ENCODE measurements at places on chromosomes 2 and 18.

GRCh38 chr2:160331258-160332025 lies 131.4 kb upstream of the ITGB6 start:
- no peak for DNase-seq

DNA sequence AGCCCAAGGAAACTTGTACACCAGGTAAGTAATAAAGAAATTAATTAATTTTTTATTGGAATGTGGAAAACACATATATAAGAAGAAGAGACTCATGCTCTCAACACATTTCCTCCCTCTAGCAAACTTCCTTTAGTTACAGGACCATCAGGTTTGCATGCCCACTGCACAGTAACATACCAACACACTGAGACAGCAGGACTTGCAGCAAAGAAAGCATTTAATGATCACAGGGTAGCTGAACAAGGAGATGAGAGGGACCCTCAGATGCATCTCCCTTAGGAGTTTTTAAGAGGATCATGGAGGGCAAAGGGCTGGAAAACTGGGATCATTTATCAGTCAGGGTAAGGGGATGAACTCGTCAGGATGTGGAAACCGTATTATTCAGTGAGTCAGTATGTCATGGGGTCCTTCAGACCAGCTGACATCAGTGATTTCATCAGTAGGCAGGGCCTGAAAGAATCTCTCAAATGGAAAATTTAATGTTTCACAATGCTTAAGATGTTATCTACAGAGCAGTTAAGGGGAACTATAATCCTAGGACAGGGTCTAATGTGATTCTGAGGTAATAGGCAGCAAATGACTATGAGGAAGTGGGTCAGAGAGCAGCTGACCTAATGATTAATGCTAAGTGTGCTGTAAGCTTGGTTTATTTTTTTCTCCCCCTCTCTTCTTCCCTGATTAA lies 193.8 kb upstream of the RND3 start:
- DNase-seq: peak; percentile 93

DNA sequence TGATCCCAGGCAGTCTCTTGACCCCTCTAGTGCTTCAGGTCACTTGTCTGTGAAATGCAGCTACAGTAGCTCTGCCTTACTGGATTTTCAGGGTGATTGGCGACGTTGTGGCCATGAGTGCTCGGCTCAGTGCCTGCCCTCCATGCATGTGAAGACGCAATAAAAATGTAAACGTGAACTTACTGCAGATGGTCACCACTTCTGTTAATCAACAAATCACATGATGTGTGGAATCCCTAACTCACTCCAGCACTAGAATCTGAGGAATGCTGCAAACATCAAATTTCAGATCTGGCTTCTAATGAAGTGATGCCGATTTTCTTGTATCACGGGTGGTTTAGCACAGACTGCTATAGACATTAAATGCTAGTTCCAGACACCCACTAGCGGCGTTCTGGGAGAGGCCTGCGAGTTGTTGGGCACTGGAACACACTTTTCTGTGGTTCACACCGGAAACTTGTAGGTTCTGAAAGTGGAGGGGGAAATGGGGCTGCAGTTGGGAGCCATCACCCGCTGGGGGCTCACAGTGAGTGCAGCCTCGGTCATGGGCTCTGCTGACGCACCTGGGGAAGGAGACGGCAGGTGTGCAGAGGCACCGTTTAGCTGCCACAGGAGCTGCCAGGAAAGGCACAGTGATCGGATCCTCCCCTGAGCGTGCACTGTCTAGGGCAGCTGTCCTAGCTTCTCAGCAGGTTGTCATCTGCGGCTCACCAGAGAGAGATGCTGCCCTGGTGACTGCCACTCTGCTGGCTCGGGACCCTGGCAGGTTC lies 6.5 kb downstream of the CNDP1 start:
- DNase-seq: no peak

DNA sequence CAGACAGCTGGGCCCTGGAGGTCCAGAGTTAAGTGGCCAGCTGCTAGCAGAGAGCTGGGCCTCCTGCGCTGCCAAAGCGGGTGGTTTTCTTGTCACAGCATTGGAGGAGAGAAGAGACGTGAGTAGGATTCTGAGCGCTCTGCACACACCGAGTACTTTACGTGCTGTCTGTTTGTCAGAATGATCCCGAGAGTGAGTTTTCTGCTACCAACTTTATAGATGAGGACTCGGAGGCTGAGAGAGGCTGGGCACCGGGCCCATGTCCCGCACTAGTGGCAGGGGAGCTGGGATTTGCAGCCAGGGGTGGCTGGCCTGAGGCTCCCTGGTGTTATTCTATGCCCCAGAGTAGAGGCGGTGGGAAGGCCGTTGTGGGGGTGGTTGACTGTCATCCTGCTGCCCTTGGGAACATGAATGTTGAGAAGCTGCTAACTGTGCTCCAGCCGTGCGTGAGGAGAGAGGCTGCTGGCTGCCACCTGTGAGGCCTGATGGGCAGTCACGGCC lies 36.3 kb upstream of the MBP start:
- DNase-seq: no peak

DNA sequence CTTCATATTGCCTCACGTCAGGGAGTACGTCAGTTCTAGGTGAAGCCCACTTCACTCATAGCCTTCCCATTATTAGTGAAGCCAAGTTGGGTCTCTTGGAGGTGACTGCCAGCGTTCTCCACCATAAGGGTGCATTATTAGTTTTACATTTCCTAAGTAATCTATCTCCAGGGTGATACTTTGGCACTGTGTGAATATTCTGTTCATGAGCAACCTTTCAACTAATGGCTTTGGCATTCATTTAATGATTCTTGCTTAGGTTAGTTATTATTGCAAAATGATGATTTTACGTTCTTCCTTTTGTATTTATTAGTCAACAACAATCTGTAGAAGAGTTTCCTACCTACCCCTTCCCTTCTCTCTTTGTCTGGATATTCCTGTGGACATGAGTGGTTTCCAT lies 97.5 kb downstream of the MAP4K4 start:
- no peak for DNase-seq

DNA sequence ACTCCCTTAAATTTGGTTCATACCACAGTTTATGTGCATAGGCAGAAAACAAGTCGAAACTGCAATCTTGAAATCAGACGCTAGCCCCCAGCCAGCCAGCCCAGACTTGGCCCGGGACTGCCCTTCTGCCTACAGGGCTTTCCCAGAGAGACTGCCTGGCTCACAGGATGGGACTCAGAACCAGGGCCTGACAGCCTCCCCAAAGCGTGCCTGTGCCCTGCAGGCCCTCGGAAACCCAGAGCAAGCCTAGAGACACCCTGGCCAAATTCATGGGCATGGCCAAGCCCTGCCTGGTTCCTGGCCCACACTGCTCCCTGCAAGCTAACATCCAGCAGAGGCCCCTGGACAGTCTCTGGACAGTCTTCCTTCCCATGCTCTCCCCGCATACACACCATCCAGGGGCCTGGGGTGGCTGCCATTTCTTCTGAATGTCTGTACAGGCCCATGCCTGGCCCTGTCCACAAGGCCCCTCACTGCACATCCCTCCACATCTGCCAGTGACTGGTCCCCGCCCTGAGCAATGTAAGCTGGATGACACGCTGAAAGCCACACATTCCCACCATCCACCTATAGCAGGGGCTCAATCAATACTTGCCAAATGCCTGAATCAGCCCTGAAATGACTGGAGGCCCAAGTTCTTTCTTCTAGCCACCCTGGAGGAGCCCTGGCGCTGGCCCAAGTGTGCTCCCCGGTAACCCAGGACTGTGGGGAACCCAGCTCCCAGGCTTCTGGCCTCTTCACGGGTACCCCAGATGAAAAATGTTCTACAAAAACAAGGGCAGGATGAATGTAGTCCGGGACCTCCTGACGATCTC lies 73.1 kb downstream of the HDAC4 start:
- DNase-seq: no peak
